ENCODE measurements at places on chromosomes 7 and 10.

- peak; percentile 47 for DNase-seq
Observed at GRCh38 chr7:98168181-98168903, 42.9 kb upstream of the BHLHA15 start.

DNA sequence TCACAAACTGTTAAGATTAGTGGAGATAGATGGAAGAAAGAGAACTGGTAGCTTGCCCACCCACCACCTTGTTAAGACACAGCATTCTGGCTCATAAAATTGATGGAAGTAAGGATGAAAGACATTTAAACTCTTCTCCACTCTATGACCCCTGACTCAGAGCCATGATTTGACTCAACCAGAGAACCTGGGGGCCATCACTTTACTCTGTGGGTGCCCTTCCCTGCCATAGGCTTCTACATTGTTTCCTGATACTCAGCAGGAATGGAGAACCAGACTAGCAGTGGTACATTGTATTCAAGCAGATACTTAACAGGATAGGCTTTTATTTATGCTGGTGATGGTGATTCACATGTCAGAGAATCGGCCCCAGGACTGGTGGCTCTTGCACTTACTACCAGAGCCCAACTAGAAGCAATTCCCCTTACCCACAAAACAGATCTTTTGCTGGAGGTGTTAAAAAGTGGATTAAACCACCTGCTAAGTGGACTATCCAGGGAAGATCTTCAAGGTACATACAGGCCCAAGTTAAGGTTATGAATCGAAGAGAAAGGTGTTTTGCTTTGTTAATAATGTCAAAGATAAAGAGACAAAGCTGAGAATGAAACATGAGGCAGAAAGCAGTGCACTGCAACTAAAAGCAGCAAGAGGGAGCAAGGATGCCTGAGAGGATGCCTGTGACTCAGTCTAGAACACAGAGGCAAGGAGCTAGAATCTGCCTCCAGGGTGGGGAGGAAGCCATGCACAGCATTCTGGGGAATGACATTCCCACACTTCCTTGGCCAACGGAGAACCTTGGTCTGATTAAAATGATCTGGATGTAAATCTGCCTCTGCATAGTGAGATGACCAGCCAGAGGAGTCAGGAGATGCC lies 36.0 kb upstream of the GLI3 start:
- DNase-seq = no peak

GRCh38 chr10:117086546-117086945 lies 51.5 kb downstream of the VAX1 start:
- no peak for DNase-seq

DNA sequence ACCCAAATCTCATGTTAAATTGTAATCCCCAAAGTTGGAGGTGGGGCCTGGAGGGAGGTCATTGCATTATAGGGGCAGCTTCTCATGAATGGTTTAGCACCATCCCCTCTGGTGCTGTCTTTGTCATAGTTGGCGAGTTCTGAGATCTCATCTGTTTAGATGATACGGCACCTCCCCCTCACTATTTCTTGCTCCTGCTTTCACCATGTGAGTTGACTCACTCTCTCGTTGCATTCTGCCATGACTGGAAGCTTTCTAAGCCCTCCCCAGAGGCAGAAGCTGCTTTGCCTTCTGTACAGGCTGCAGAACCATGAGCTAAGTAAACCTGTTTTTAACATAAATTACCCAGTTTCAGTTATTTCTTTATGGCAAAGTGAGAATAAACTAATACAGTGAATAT lies 18.9 kb upstream of the ZNF138 start:
- no peak for DNase-seq

DNA sequence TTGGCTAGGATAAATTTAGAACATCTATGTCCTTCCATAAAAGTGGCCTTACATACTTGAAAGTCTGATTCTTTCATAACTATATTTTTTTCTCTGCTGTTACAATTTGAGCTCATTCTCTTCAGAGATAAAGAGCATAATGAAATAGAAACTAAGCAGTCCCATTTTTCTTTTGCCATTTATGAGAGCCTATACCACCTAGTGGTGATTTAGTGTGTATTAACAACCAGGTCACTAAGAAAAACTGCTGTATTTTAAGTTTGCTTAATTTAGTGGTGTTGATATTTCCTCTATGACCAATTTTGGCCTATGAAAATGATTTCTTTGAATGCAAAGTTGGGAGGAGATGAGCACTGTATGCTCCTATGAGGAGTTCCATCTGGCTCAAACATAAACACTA lies 88.7 kb upstream of the ZWINT start:
- no peak for DNase-seq

GRCh38 chr7:78225534-78225933 lies 427.0 kb downstream of the PHTF2 start:
- no peak for DNase-seq

- no peak for DNase-seq
Observed at GRCh38 chr10:110735620-110736027, 91.5 kb downstream of the RBM20 start.

- no peak for DNase-seq
Observed at GRCh38 chr10:68327889-68328786, 3.7 kb upstream of the HNRNPH3 start.

- no peak for DNase-seq
Observed at GRCh38 chr7:123641901-123642300, 13.8 kb upstream of the LMOD2 start.

- DNase-seq = no peak
Observed at GRCh38 chr10:102832987-102833386, 4.2 kb downstream of the CYP17A1 start.

DNA sequence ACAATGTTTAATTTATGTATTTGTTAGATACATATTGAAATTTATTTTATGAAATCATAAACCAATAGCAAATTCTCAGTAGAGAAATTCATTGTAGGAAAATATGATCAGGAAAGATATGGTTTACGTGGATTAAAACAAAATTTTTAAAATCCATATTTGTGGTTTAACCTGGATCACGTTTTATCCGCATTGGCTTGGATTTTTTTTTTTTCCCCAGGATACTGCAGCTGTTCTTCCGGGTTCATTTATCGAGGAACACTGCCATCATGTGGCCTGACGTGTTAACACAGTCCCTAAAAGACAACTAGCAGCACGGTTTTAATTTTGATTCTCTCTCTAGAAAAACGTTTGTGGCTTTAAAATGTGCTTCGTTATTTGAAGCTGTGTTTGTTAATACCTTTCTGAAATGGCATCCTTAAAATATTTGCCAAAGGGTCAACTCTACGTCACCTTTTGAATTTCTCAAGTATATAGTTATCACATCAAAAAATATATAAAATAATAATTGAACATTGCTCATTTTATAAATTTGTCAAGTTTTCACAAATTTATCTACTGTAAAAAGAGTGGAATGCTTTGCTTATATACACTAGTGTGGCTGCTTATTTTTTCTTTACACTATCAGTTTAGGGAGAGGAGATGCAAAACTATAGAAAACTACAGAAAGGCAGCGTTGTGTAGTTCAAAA lies 8.7 kb upstream of the ASB4 start:
- peak; percentile 13 for DNase-seq

- DNase-seq = no peak
Observed at GRCh38 chr10:104563051-104563450, 78.0 kb upstream of the SORCS3 start.

DNA sequence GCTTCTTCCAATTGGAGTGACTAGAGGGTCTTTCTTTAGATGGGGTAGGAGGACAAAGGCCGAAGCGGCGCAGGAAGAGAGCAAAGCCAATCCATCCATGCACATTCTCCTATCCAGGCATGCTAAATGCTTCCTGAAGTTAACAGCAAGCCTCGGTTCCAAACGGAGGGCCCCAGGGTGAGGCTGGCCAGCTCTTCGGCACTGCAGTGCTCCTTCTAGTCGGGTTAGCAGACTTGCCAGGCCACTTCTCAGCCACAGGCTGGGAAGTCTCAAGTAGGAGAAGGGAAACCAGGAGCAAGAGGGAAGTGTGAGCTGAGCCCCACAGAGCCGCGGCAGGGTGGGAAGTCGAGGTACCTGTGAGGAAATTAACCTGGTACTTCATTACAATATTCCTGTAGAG lies 253.8 kb upstream of the INHBA start:
- DNase-seq = no peak

- DNase-seq = no peak
Observed at GRCh38 chr7:115249080-115249479, 327.2 kb downstream of the MDFIC start.
